Right renal pelvis (tissue), 4 donors: ENCODE measurements at places on chromosomes 2 and 18. TPM values are rescaled to one million over a fixed set of nuclear protein-coding genes. Genes with fewer than 3 reads are reported as not detected.

The RNU2-63P gene
- polyA plus RNA-seq = 0.94 TPM

The RFTN2 gene
- 26.6 TPM for polyA plus RNA-seq

GRCh38 chr2:163613266-163613731, 122.5 kb downstream of the FIGN start:
- no peak for DNase-seq

DNA sequence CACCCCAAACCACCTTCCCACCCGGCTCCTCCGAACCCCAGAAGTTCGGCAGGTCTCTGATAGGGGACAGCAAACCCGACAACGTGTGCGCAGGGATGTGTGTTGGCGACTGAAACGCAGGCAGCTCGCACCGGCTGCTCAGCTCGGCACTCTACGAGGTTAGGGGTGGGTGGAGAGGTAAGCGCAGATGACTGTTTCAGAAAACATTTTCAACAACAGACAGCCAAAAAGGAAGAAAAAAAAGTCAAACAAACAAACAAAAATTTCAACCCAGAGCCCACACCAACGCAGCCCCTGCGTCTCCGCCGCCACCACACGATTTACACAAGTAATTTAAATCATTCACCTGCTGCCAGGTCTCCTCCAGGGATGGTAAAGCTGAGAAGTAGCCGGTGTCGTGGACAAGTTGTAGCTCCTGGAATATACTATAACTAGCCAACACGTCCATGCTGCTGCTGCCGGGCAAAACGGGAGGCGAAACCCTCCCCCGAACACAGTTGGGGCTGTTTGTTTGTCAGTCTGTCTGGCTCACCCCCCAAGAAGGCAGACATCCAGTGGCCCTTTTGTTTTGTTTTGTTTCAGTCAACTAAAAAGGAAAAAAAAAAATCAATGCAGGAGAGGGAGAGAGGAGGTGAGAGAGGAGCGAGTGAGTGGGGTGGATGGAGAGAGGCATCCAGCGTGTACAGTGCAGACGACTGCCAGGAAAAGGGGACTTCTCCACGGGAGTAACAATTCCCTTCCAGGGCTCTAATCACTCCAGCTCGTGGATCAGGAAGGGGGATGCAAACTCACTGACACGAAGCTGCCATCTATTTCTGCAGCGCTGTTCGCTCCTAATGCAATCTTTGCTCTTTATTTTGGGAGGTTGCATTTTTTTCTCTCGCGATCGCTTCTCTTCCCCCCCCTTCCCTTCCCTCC, at the start of gene KLF7:
Gene KLF7 (minus strand): TSS at position 828 of the 918 bp plus-strand sequence. CDS start 380 bp downstream, at position 448.
- DNase-seq = no peak

DNA sequence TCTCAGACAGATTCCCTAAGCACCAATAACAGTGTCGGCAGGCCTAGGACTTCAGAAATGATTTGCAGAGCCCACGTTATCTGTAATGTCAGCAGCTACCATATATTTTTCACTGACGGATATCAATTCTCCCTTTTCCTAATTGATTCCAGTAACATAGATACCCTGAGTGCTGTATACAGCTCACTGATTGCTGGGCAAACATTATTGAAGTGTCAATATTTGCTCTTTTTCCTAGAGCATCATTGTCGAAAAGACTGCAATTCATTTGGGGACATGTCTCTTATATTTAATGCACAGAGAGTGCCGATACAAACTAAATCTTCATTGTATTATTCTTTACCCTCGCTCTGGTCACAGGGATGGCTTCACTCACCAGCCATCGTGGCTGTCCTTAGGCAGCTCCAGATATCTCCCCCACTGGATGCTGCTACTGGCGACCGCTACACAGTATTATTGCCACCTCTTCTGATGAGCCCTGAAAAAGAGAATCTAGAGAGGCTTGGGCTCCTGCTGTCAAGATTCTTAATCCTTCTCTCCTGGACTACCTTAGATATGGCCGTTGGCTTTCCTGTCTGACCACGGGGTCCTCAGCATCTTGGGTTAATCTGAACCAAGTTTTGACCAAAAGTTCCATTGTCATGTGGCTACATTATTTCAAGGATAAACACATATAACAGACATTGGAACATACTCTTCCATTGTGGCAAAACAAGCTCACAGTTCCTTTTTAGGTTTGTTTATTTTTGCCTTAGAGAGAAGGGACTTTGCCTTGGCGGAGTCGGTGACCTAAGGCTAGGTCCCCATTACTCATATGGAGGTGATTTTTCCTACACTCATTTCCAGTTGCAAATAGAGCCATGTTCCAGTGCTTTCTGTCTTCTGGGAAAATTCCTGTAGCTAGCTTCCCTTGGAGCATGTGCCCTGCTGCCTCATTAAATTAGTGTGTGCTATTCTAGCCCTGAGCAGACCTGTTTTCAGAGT, 105.4 kb downstream of the CPO start:
- no peak for DNase-seq

GRCh38 chr18:13555865-13556264, 170.5 kb downstream of the FAM210A start:
- no peak for DNase-seq

GRCh38 chr2:107589079-107589491, 237.6 kb upstream of the RGPD4 start:
- DNase-seq = no peak

DNA sequence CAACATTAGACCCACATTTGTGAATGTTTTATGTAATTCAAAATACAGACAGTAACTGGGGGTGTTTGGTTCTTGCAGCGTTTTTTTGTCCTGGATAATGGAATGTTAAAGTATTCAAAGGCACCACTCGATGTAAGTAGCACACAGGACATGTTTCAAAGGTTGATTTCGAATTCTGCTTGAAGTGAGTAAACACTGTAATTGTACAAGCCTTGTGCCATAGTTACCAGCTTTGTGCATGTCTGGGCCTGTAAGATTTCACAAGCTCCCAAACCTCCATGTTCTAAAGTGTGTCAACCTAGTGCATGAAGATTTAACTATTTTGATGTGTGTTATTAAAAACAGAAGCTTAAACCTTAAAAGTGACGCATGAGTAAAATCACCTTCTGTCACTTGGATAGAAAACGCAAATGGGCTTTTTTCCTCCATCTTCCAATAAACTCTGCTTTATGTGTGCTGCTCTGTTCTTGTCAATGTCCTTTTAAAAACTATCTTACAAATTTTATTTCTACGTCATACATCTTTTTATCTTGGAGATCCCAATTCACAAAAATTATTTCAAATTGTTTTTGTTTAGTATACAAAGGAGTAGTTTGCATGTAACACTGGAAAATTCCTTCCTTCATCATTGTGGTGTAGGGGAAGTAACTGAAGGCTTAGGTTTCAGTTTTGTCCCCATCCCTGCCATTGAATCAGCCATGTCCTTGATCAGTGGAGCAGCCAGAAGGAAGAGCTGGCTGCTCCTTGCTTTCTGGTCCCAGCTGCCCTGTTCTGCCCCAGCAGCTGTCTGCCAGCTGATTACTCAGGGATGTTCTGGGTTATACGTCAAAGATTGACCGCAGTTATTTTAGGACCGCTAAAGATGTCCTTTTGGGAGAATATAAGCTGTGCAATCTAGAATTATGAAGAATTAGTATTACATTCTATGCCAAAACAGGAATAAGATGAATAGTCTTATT, 119.2 kb downstream of the PRKRA start:
- DNase-seq = no peak
